Uterus (tissue), 4 donors: ENCODE measurements at places on chromosomes 13 and 19.

DNA sequence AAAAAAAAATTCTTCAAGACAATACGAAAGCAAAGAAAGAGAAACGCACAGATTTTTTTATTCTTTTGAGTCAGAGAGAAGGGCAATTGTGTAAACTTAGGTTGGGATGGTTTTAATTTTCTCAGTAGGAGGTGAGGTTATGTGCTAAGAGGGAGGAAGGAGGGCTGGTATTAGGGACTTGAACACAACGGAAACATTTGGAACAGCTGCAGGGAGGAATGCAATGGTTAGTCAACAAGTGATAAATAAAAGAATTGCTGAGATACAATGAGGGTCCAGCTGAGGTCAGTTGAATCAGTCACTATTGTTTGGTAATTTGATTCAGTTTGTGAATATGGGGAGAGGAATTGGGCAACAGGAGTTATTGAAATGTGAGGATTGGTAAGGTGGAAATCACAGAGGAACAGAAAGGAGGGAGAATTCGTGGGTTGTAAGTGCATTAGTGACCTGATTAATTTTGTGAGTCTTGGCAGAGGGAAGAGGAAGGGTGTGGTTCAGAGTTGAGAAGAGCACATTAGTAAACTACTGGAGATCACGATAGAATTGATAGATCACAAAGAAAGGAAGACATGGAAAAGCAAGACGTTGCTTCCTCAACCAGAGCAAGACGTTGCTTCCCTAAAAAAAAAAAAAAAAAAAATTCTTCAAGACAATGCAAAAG is 499.5 kb upstream of the SPRY2 start:
- no peak for DNase-seq

DNA sequence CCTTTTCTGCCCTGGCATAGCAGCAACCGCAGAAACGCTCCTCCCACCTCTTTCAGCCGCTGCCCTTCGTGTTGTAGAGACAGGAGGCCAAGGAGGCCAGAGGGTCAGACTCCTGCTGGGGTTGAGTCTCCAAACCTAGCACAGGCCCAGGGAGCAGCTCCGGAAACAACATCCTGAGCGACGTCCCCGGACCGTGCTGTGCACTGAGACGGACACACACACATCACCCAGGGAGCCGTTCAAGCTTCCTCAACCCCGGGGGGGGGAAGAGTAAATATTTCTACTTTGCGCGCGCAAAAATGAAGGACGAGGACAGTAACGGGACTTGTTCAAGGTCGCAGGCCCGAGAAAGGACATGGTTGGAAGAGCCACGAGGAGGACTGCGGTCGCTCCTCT is 657 bp downstream of the ZNF550 start:
- DNase-seq, result no peak

GRCh38 chr13:30748717-30749116 is 13.4 kb downstream of the ALOX5AP start:
- DNase-seq, result no peak

DNA sequence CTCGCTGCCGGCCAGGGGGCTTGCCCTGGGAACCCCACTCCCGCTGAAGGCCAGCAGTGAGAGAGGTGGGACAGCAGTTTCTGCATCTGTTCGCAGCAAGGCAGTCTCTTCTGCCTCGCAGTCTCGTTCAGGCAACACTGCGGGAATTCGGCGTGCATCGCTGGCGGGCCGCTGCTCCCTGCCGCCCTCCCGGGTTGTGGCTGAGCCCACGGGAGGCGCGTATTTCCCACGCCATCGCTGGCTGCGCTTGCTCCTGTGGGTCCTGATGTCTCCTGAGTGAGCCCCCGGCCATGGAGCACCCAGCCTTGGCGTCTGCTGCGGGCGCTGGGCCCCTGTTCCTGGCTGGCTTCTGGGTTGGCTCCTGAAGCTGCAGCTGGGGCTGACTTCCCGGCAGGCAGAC is 227.9 kb downstream of the TEX29 start:
- DNase-seq, result no peak

GRCh38 chr19:19633711-19634515 is 5.9 kb upstream of the LPAR2 start:
- DNase-seq, result peak; percentile 18

DNA sequence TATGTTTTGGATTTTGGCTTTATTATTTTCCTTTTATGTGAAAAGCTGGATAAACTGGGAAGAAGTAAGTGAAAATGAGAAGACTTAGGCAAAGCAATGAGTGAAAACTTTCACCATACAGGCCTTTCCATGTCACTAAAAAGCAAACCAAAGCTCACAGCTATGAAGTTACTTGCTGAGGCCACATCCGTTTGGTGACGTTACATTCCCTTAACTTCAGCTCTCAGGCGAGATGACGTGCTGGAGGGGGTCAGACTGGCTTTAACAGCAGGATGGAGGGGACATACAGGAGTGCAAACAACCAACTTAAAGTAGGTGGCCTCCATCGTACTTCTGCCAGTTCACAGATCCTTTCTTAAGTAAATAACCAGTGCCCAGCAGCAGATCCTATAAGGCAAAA is 522.3 kb downstream of the MYO16 start:
- DNase-seq, result no peak

DNA sequence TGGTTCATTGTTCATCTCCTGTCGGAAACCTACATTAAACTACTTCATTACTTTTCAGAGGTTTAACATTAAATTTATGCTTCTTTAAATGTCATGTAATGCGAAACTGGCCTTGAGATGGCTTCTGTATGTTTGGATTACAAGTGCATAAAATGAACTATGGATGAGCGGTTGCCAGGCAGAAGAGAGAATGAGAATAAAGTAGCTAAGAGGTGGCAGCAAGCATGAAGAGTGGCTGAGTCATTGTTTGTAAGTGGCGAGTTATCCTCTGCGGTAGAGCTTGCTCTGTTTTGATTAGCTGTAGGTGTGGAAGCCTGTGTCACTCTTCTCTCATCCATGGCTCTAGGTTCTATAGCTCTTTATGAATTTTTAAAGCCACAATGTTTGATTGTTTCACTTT is 1139.6 kb upstream of the PCDH9 start:
- no peak for DNase-seq
